Central memory CD8-positive, alpha-beta T cell (primary cell): ENCODE measurements at places on chromosomes 13 and 19.

DNA sequence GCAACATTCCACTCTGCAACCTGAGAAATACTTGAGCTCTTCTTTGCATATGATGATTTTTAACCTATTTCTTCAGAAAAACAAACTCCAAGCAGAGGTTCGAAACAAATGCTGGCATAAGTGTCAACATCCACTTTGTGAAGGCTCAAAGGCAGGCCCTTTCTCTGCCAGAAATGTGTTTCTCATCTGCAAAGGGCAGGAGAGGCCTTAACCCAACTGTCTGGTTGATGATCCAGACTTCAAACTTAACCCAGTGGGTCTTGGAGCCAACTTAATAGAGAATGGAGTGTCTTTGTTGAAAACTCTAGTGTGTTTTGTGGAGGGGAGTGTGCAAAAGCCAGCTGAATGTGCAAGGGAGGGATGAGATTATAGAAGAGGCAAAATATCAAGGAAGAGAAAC lies 28.3 kb upstream of the ZNF507 start:
- DNase-seq: no peak

GRCh38 chr19:33399745-33400681 lies 26.5 kb downstream of the CEBPG start:
- no peak for DNase-seq

GRCh38 chr19:43735957-43736356 lies 18.8 kb downstream of the SMG9 start:
- no peak for DNase-seq

- no peak for DNase-seq
These were observed 48.7 kb upstream of the PCCA start for GRCh38 chr13:100040196-100040595.

DNA sequence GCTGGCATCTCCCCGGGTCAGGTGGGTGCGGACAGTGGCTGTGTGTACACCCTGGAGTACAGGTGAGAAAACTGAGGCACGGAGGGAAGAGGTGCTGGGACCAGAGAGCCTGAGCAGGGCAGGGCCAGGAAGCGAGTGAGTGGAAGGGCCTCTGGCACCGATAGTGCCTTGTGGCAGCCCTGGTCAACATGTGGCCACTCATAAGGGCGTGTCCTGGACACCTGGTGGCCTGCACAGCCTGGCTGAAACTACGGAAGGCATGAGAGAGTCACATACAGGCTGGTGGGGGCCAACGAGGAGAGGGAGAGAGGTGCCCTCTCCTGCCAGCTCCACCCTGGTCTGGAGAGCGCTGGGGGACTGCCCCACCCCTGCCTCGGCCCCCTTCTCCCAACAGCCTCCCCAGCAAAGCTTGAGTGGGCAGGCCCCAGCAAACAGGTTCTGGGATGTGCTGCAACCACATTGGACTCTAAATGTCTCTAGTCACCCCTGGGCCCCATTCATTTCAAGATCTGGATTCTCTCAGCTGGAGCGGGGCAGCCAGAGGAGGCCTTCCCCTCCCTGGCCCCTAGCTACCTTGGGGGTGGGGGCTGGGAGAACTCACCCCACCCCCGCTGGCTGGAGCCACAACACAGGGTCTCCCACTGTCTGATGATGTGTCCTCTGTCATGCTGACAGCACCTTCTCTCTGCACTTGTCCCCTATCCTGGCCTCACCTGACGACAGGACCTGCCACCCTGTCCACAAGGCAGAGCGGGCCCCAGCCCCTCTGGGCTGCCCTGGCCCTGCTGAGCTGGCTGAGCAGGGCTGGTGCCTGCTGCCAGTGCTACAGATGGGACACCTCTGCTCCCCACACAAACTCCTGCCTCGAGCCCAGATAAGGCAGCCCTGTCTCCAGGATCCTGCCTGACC lies 5.8 kb downstream of the CBARP start:
- DNase-seq: no peak

GRCh38 chr13:50588491-50589130 lies 254.9 kb downstream of the DLEU7 start:
- DNase-seq: no peak

- no peak for DNase-seq
These were observed 52.0 kb downstream of the DPF1 start for GRCh38 chr19:38172001-38172400.

DNA sequence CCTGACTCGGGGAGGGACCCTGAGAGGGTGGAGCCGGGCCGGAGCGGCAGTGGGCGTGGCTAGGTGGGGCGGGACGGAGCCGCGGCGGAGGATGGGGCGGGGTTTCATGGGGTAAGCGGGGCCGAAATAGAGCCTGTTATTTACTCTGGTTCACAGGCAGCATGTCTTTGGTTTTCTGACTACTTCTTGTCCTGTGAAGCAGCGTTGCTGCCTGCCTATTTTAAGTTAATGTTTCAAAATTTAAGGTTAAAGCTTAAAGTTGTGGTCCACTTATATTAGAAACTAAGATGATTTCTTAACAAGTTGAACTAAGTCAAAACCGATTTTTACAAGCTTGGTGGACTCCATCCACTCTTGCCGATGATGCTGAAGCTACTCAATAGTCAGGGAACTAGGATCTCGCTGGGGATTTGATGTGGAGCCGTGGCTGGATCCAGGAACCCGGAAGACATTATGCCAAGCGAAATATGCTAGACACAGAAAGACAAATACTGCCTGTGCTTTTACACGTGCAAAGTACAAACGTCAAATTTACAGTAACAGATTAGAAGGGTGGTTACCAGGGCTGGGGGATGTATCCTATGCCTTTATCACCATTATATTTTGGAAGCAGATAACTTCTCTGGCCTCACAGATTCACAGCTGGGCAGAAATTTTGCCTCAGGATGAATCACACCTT lies 433 bp upstream of the ZNF616 start:
- DNase-seq: no peak

- DNase-seq: no peak
These were observed 222.0 kb upstream of the ZNF507 start for GRCh38 chr19:32123355-32123940.

- DNase-seq: no peak
These were observed 37.9 kb downstream of the PCDH8 start for GRCh38 chr13:52810526-52810925.

DNA sequence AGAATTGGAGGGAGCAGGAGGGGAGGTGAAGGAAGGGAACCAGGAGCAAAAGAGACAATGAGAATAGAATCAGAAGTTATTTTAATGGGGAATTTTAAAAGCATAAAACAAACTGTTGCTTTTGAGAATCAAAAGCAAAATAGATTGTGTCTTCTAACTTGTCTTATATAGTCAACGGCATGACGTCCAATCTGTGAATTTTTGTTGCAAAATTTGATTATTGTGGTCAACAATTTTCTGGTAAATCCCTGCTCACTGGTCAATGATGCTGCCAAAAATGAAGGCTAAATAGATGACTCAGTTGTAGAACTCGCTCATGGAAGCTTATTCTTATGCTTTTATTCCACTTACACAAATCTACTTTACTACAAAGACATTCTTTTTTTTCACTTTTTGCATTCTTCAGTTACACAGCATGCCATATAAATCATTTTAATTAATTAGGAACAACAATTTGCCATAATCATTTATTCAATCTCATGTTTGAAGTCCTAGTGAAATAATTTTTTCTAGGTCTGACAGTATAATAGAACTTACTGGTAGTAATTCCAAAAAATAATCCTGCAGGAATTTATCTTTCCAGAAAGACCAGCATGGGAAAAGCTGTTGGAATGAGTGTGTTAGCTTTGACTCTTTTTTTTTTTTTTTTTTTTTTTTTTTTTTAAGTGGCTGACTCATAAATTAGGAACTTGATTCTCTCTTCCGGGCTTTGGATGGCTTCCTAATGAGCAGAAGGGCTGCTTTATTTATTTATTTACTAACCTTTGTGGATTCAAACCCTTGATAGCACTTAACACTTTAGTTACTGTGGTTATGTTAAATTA lies 256.9 kb downstream of the SPRY2 start:
- no peak for DNase-seq

DNA sequence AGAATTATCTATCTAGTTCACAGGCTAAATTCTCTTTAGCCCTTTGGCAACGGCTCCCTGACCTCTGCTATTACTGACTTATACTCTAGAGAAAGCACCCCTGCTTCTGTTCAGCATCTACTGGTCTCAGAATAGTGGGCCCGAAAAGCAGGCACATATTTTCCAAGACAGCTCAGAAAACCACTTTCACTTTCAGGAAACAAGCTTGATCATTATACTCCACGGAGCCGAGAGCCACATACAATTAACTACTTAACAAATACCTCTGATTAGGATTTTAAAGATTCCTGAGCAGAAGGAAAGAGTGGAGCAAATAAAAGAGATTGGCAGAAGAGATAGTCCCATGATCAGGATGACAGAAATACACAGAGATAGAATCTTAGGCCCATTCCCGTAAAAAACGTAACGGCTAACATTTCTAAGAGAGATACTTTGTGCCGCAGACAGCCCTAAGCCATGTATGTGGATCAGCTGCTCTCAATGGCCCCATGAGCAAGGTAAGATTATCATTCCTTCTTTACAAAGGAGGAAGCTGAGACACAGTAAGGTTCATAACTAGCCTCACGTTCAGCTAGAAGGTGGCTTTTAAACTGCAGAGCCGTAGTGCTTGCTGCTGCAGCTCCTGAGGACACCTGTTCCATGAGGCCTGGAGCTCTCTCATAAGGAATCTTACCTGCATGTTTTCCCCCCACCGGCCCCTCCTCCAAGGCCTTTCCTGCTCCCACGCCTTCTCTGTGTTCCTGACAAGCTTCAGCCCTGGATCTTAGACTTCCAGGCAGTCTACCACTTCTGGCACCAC lies 227.2 kb downstream of the FOXO1 start:
- DNase-seq: no peak

DNA sequence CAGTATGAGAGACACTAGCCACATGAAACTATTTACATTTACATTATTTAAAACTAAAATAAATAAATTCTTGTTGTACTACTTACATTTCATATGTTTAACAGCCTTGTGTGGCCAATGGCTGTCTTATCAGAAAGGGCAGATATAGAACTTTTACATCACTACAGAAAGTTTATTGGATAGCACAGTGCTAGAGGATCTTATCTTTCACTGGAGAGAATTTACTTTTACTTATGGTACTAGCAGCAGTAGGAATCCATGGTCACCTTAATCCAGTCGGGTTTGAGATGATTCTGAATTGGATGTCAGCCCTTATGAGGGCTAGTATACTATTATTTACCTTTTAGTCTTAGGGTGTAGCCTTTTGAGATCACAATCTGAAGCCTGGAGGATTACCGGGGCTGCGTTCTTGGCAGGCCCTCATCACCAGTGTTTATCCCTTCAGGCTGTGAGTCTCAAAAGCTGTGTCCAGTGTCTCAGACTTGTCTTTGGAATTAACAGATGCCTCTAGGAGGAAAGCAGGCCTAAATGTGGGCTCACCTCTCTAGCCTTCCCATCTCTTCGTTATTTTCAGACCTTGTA lies 21.7 kb downstream of the IFT88 start:
- DNase-seq: no peak

DNA sequence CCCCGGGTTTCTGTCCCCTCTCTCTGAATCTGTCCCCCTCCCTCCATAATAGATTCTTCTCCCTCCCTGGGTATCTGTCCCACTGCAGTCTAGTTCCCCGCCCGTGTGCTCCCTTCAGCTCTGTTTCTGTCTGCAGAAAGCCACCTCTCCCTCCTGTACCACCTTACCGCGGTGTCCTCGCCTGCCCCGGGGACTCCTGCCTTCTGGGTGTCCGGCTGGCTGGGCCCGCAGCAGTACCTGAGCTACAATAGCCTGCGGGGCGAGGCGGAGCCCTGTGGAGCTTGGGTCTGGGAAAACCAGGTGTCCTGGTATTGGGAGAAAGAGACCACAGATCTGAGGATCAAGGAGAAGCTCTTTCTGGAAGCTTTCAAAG lies 1.3 kb downstream of the FCGRT start:
- DNase-seq: no peak

- no peak for DNase-seq
These were observed 5.0 kb downstream of the SIGLEC9 start for GRCh38 chr19:51129716-51130115.

GRCh38 chr13:35732565-35732964 lies 256.1 kb upstream of the MAB21L1 start:
- DNase-seq: no peak

DNA sequence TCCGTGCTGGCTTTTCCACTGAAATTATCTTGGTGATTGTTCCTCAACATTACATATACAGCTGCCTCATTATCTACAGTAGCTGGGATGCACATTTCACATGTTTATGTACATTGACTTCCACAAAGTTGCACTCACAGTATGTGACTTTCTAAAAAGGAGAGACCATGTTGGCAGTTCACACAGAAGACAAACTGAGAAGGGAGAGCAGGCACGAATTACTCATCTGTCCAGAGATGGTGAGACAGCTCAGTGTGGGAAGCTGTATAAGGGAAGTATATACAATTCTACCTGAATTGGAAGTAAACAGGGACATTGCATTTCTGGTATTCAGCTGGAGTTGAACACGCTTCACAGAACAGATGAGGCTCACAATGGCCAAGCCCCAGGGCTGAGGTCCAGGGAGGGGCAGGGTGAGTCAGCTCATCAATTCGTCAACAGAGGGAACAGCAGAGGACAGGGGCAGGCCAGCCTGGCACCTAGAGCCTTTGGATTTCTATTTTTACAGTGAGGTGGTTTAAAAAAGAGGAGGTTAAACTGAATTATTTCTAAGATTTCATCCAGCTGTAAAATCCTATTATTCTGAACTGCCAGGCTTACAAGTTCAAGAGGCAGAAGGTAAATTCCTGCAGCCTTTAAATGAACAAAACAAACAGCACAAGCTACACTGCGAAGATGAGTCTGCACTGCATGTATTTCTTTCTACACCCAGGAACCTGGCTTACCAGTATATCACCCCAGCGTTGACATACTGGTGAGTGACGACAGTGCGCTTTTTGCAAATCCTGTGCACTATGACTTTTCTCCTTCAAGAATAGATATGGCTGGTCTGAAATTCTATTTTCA lies 9.8 kb downstream of the PARP4 start:
- no peak for DNase-seq

- no peak for DNase-seq
These were observed 15.2 kb upstream of the SHFL start for GRCh38 chr19:10070730-10071446.

DNA sequence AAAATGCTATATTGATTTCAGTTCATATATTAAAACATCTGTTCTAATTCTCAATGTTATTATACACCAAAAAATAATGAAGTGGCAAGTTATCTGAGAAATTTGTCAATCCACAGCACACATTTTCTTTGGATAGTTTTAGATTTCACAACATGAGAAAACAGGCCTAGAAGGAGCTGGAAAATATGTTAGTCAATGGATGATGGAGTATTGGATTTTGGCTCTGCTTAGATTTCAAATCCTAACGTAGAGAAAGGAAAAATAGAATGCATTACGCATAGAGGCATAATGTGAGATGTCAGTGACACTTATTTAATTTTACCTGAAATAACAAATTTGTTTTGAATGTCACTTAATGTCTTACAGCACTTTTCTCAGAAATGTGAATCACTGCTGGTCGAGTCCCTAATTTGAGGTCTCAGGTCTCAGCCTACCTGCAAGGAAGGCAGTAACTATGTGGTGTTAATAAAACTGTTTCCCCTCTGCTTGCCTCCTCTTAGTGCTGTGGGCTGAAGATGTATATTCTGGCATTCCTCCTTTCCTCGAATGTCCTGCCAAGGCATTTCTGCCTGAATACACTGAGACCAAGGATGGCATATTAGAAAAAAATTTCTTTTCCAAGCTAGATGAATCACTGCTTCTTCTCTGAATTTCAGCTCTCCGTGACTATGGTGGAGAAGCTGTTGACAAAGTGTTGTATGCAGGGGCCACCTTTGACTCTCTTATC lies 232.4 kb downstream of the POSTN start:
- no peak for DNase-seq

- DNase-seq: no peak
These were observed 65.6 kb downstream of the IRS2 start for GRCh38 chr13:109720758-109721184.

- no peak for DNase-seq
These were observed 21.7 kb downstream of the TEX30 start for GRCh38 chr13:102751886-102752285.
